ENCODE measurements at places on chromosomes 16 and 17. TPM values are rescaled to one million over a fixed set of nuclear protein-coding genes. Genes with fewer than 3 reads are reported as not detected.

Gene CHST4
- total RNA-seq = 0.44 TPM

Gene MYLK3
- 4.6 TPM for total RNA-seq

Gene FOXC2
- total RNA-seq = 2.8 TPM

Gene NGFR
- total RNA-seq = 47.4 TPM

Gene KRT25
- total RNA-seq = 0.22 TPM

Gene PRAC1
- not detected for total RNA-seq

Gene KRTAP4-5
- total RNA-seq = not detected

Gene STAC2
- total RNA-seq = 2.1 TPM

Gene SSTR5
- 2.4 TPM for total RNA-seq

Gene TMEM170A
- total RNA-seq = 60.4 TPM

Gene TPSD1
- total RNA-seq = 0.66 TPM

Gene PRKCB
- total RNA-seq = 32.5 TPM

Gene NEK8
- 3.1 TPM for total RNA-seq

Gene TP53TG3B
- total RNA-seq = not detected

Gene TSPOAP1
- 52.3 TPM for total RNA-seq

Gene IL34
- 11.3 TPM for total RNA-seq

Gene C17orf113
- 7.9 TPM for total RNA-seq

Gene SLFN12
- 11.5 TPM for total RNA-seq

Gene PRSS8
- 6.2 TPM for total RNA-seq

Gene ITGAX
- 1.8 TPM for total RNA-seq

Gene PRMT7
- 91.5 TPM for total RNA-seq

Gene KCNJ16
- 0.66 TPM for total RNA-seq

Gene DLX4
- total RNA-seq = not detected

Gene STXBP4
- total RNA-seq = 128 TPM

Gene PRR11
- total RNA-seq = 255 TPM

Gene CDH11
- total RNA-seq = 424 TPM

Gene KRT24
- total RNA-seq = not detected

Gene KRT32
- total RNA-seq = not detected

Gene PIRT
- 1.3 TPM for total RNA-seq

Gene AOC2
- total RNA-seq = 44.6 TPM

Gene SNAI3
- 1.4 TPM for total RNA-seq

Gene TBC1D3C
- total RNA-seq = not detected

Gene TNFRSF13B
- total RNA-seq = not detected

Gene ARRB2
- total RNA-seq = 18.0 TPM

Gene HOXB8
- total RNA-seq = not detected

Gene DNAH2
- 0.60 TPM for total RNA-seq

Gene HEATR9
- total RNA-seq = not detected

Gene MYH11
- 190 TPM for total RNA-seq

Gene CCL2
- 15.1 TPM for total RNA-seq

Gene COX6A2
- total RNA-seq = 4.1 TPM

Gene IRX6
- 8.0 TPM for total RNA-seq

Gene TSNAXIP1
- 5.2 TPM for total RNA-seq

Gene EVPLL
- 0.33 TPM for total RNA-seq
